ENCODE measurements at places on chromosomes 3 and 15.
A peak's percentile ranks its signal among the peaks of the same experiment; 100 is the strongest.

DNA sequence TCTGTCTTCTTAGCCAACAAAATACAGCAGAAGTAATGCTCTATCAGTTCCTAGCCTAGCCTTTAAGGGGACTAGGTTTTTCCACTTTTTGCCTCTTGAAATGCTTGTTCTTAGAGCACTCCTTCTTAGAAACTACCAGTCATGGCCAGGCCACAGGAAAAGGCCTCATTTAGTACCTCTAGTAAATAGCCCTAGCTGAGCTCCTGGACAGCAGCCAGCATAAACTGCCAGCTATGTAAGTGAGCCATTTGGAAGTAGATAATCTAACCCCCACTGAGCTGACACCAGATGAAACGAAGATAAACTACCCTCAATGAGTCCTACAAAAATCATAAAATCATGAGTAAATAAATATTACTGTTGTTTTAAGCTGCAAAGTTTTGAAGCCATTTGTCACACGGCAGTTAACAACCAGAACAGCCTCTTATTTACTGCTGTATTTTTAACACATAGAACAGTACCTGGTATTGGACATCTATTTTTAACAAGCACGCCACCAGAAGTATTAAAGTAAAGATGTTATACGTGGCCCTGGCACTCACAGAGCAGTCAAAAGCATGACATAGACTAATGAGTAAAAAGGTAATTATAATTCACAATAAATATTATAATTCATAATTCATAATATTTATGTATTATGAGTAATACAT is 12.0 kb downstream of the TBC1D5 start:
- DNase-seq, result no peak

- DNase-seq, result no peak
Observed at GRCh38 chr3:8767667-8768363, 1.6 kb downstream of the OXTR start.

DNA sequence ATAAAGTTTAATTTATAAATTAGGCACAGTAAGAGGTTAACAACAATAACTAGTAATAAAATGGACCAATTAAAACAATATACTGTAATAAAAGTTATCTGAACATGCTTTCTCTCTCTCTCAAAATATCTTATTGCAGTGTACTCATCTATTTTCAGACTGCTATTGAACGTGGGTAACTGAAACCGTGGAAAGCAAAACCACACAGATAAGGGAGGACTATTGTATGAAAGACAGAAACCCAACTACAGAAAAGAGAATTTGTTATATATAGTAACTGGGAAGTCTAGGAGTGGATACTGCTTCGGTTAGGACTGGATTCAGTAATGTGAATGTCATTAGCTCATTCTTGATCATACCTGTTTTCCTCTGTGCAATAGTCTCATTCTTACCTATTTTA is 119.3 kb upstream of the DAZL start:
- no peak for DNase-seq

GRCh38 chr15:31523655-31524049 is 197.0 kb downstream of the KLF13 start:
- DNase-seq, result no peak

DNA sequence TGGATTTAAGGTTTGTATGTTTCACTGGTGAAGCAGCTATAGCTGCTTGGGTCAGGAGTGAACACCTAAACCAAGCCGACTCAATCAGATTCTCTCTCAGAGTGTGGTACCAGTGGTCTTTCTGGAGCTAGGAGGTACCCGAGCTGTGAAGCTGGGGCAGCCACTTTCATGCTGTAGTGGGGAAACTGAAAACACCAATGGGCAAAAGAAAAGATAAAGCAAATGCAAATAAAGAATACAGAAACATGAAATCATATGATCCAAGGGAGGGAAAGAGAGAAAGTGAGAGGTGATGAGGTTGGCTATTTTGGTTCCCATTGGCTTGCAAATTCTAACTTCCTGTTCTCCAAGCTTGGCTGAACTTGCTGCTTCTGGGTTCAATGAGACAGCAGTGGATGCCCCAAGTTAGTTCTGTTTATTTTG is 212.3 kb upstream of the CFAP20DC start:
- no peak for DNase-seq

- no peak for DNase-seq
Observed at GRCh38 chr3:127833281-127834032, 11.1 kb upstream of the MGLL start.

GRCh38 chr3:46558184-46559043 is 7.7 kb downstream of the LRRC2 start:
- DNase-seq, result peak; percentile 86

- DNase-seq, result no peak
Observed at GRCh38 chr15:88337993-88338392, 81.5 kb upstream of the NTRK3 start.

DNA sequence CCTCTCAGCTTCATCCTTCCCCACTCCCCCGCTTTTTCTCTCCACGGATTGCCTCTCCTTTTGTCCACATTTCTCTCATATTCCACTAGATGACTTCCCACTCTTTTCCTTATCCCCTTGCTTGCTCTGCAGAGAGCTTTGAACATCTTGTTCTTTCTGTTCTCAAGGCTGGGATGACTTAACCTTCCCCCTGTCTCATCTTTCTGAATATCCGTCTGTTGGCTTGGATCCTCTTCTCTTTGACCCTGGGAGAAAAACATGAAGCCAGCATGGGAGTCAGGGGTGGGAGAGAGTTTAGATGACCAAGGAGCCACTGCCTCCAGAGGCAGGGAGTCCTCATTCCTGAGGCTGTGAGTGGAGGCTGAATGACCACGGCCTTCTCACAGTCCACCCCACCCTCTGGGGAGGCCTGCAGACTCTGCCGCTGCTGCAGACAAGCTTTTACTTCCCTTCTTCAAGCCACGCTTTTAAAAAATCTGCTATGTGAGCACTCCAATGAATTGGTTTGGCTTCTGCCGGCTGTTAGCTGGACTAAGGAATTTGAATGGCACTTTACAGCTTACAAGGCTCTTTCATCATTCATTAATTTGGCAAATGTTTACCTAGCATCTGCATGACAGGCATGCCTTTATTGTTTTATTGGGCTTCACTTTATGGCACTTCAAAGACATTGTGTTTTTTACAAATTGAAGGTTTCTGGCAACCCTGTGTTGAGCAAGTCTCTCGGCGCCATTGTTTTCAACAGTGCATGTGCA is 111.6 kb upstream of the SLC6A6 start:
- DNase-seq, result no peak

DNA sequence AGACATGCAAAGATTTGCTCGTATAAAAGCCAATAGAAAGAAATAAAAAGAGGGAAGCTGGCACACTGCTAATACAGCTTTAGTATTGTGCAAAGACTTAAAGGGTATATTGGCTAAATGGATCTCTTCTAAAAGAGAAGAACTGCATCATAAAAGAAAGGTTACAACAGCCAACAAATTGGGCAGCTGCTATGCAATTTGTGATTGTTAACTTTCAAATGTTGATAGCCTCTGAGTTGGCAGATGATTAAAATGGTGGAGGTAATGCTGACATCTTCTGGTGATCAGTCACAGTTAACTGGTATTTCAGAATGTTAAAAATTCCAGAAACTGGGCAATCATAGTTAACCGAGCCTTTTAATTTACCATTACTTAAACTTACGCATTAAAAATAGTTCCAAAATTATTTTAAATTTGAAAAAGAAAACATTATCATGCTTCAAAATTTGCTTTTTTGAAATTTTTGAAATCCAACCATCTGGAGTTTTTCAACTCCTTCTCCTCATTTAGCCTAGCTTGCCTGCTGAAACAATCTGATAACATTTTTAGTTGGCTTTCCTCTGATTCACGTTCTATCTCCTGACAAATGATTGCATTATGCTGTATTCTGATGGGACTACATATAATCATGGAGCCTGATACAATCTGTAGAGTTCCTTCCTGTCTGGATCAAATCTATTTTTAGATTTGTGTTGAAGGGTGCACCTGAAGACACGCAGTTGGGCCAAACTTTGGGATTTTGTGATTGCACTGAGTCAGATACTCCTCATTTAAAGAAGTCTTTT is 144.0 kb upstream of the PDZRN3 start:
- no peak for DNase-seq
